Kidney (tissue), 22 donors: ENCODE measurements at places on chromosomes 13 and 19. TPM values are rescaled to one million over a fixed set of nuclear protein-coding genes. Genes with fewer than 3 reads are reported as not detected.

GRCh38 chr19:13999085-13999484 lies 7.0 kb downstream of the RFX1 start:
- DNase-seq, result no peak

DNA sequence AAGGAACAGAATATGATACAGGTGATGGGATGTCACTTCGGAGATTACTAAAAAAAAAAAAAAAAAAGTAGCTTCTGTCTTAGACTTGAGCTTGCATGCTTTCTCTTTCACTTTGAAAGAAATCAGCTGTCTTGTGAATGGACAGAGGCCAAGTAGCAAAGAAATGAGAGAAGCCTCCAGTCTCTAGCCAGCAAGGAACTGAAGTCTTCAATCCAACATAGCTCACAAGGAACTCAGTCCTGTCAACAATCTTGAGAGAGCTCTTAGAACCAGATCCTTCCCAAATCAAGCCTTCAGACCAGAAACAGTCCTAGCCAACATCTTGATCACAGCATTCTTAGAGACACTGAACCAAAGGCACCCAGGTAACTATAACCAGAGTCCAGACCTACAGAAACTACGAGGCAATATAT lies 7.7 kb downstream of the N4BP2L2 start:
- DNase-seq, result no peak

DNA sequence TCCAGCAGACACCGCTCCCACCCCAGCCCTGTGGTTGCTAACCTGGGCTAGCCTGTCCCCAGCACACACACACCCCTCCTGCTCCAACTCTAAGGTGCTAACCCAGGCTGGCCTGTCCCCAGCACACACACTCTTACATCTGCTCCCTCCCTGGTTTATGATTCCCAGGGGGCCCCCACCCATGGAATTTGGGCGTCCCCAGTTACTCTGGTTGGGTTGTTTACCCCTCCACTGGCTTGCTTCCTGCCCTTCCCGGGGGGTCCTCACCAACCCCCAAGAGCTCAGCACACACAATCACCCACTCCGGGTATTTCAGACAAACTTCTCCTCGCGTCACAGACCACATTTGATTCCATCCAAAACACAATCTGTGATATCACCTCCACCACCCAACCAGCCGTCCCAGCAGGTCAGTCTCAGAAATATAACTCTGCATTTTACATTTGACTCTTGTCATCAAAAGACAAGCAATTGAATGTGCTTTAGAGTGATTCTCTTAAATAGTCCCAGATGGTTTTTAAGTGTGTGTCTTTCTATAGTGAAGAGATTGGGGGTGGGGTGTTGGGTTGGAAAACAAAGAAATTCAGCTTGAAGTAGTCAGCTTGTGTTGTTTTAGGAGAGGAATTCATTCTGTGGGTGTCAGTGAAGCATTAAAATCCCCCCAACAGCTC lies 20.1 kb downstream of the COL4A2 start:
- peak; percentile 54 for DNase-seq

PRTN3 gene
- not detected for total RNA-seq

DNA sequence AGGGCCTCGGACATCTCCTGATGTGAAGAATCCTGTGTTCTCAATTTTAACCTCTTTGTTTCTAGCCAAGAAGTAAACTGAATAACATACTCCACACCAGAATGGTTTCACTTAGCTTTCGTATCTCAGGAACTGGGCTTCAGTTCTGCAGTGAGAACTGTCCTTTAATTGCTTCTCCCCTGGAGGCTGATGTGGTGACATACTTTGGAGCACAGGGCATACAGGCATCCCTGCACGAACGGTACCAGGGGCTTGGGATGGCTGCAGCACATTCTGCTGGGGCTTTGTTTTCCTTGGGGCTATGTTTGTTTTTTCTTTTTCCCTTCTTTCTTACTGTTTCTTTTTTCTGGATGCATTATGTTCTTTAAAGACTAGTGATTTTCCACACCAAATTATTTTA lies 230.5 kb downstream of the TM9SF2 start:
- no peak for DNase-seq

DNA sequence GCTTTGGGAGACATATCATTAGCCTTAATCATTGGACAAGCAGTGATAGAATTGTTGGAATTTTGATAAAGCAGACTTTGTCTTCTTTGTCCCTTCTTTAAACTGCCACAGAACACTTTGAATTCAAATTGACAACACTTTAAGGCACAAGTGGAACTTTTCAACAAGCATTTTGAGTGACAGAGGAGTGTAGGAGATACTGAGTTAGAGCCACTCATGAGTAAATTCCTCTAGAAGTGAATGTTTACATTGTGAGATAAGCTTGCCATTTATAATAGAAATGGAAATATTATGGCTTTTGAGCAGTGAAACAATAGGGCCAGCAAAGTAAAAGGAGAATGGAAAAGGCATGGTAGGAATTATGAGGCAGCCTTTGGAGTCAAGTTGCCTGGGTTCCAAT lies 515.8 kb downstream of the SLITRK6 start:
- no peak for DNase-seq

TOMM40 gene
- 45.4 TPM for total RNA-seq

DNA sequence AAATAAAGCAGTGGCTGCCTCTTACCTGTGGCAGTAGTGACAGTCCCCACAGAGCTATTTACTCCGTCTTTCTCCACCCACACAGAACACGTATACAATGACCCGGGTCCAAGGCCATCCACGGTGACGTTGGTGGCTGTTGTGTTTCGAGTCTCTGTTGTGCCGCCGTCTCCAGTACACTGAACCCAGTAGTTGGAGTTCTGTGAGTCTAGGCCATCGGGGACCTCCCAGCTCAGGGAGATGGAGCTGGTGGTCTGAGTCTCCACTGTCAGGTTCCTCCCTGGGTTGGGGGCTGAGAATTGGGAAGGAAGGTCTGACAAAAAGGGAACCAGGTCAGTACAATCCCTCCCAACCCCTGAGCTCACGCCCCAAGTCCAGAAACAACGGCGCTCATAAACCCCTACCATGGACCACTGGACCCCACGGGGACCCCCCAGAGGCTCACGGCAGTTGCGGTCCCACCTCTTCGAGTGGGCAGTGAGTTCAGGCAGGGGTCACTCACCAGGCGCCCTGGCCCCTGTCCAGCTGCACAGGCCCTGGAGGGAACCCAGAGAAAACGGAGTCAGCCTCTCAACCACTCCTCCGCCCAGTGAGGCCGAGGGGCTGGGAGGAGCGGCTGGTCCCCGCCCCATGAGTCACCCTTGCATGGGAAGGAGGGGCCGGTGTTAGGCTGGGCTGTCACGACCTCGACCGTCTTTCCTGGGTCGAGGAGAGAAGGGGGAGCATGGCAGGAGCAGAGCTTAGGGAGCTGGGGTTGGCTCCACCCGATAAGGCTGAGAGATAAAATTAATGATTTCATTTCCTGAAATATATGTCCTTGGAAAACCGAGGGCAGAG lies 2.4 kb downstream of the PTPRH start:
- DNase-seq, result peak; percentile 72

DNA sequence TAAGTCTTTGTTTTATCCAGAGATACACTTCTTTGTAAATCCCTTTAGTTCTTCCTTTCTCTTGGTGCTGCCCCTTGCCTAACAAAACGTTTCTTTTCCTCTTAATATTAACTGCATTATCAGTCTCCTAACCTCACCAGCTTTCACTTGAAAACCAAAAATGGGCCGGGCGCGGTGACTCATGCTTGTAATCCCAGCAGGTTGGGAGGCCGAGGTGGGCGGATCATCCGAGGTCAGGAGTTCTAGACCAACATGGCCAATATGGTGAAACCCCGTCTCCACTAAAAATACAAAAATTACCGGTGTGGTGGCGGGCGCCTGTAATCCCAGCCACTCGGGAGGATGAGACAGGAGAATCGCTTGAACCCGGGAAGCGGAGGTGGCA lies 329.8 kb upstream of the MIR17HG start:
- no peak for DNase-seq

DNA sequence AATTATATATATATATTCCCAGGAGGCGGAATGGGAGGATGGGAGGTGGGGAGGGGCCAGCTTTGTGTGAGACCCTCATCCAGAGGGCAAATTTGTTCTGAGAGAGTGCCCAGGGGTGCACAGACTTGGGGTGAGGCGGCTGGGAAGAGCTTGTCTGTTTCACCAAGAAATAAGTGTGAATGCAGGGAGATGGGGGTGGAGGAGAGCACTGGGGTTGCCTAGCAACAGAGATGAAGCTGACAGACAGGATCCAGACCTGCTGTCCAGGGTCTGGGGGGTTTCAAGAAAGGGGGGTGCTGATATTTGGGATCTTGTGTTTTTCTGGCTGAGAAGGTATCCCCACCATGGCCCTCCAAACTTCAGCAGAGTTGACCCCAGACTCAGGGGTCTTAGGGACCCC lies 18.6 kb upstream of the TNFAIP8L1 start:
- no peak for DNase-seq

FGF14 gene
- total RNA-seq, result 3.3 TPM

GRCh38 chr19:33631609-33631973 lies 9.8 kb downstream of the CHST8 start:
- no peak for DNase-seq

FFAR3 gene
- total RNA-seq, result not detected

SLC1A6 gene
- total RNA-seq, result not detected

ZNF442 gene
- 9.1 TPM for total RNA-seq

DNA sequence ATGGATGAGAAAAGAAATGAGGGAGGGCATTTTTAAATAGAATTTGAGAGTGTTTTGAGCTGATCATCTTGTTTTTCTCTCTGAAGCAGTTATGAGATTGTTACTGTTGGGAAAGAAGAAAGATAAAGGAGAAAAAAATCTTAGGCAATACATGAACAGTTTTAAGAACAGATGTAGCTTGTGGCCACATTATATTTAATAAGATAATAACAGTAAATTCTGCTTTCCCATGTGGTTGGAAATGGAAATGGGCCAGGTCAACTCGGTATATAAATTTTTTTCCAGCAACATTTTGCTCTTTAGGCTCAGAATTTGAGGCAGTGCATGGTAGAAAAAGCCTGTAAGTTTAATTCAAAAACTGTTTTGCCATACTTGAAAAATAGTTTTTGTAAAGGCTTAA lies 118.7 kb downstream of the POSTN start:
- no peak for DNase-seq

DNA sequence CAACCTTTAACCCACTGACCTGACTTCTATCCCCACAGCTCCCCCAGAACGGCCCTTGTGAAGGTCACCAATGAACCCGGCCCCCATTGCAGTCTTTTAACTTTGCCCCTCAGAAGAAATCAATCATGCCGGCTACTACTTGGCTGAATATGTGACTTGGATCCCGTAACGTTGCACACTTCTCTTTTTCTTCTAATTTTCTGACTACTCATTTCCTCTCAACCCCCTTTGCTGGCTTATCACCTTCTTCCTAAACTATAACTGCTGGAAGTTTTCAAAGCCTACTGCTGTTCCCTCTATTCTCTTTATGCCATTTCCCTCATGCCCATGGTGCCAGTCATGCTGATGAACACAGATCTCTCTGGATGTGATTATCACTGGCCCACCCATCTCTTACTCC lies 367.6 kb downstream of the DNAJC15 start:
- DNase-seq, result no peak

ZNF878 gene
- total RNA-seq, result 0.60 TPM

DNA sequence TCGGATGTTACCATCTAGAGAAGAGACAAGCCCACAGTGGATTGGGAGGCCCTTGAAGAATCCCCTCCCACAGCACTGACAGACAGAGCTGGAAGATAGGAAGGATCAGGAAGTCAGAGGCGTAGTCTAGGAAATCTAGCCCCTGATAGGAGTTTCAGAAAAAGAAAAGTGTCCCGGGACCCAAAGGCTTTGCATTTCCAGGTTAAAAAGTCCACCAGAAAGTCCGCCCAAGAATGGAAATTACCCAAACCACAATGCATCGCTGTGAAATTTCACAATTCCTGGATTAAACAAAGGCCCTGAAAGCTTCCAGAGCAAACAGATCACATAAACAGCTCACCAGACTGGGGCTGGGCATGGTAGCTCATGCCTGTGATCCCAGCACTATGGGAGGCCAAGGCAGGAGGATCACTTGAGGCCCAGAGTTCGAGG lies 146.9 kb downstream of the KDM4B start:
- DNase-seq, result no peak

- no peak for DNase-seq
These were observed 44.8 kb downstream of the BRD4 start for GRCh38 chr19:15287496-15287895.

GRCh38 chr13:64817691-64818090 lies 2412.4 kb downstream of the PCDH9 start:
- DNase-seq, result no peak

- no peak for DNase-seq
These were observed 13.3 kb downstream of the ZNF560 start for GRCh38 chr19:9485140-9485539.

PDX1 gene
- total RNA-seq, result not detected

DNA sequence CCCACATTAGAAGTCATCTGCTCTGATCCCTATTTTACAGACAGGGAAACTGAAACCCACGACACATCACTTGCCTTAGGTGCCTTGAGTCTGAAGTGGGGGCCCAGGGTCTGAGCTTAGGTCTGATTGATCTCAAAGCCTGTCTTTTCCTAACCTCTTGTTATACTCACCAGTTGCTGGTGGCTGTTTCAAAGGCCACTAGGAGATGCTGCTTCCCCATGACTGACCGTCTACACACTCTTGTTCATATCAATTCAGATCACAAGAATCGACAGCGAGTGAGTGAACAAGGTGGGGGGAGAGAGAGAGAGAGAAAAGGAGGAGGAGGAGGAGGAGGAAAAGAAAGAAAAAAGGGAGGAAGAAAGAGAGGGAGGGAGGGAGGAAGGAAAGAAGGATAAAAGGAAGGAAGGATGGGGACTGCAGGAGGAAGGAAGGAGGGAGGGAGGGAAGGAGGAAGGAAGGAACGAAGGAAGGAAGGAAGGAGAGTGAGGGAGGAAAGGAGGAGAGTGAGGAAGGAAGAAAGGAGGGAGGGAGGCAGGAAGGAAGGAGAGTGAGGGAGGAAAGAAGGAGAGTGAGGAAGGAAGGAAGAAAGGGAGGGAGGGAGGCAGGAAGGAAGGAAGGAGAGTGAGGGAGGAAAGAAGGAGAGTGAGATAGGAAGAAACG lies 3.3 kb downstream of the OR10H1 start:
- no peak for DNase-seq

RGL3 gene
- 126 TPM for total RNA-seq

SPTBN4 gene
- 0.82 TPM for total RNA-seq

DNA sequence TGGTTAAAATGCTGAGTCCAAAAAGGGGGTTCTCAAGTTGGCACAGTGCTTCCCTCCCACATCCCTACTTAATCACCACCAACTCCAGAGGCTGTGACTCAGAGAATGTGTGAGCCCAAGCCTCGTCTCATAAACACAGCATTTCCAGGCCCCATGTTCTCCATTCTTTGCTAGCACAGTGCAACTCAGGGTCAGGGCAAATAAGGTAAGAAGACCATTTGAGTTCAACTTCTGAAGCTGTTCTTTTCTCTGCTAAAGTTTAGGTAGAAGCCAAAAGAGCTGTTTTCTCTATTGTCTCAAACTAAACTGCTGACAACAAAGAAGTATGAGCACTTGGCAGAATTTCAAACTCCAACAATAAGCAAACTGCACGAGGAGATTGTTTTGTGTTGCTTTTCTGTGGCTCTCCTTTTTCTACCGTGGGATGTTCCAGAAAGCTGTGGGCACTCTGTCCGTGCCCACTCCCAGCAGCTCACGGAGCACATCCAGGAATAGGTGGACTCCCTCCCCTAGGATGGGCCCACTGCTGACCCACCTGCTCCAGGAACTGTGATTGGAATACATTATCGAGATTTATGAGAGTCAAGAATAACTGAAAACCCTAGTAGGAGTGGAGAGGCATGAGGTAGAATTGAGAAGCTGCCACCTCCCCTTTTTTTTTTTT lies 494.3 kb downstream of the COG6 start:
- no peak for DNase-seq

SELENOW gene
- 254 TPM for total RNA-seq

GRCh38 chr13:48231080-48231479 lies 1.9 kb upstream of the ITM2B start:
- DNase-seq, result no peak
